ENCODE measurements at places on chromosomes 7 and 10.
A peak's percentile ranks its signal among the peaks of the same experiment; 100 is the strongest.

- no peaks in the 10 kb centered on the region for H3K4me1 ChIP-seq
- H3K27me3 ChIP-seq = no peaks in the 10 kb centered on the region
- no peaks in the 10 kb centered on the region for H3K36me3 ChIP-seq
- H3K4me3 ChIP-seq = no peak overlapping the region
- no peak for DNase-seq
Observed at GRCh38 chr7:57772126-57772924, 322.3 kb downstream of the ZNF716 start.

GRCh38 chr10:46014683-46015405, 15.6 kb downstream of the NCOA4 start:
- H3K27me3 ChIP-seq = no peaks in the 10 kb centered on the region
- no peak overlapping the region for H3K4me3 ChIP-seq
- no peak for DNase-seq
- H3K27ac ChIP-seq = no peak overlapping the region
- peaks cover 11% of the 10 kb centered on the region for H3K4me1 ChIP-seq

DNA sequence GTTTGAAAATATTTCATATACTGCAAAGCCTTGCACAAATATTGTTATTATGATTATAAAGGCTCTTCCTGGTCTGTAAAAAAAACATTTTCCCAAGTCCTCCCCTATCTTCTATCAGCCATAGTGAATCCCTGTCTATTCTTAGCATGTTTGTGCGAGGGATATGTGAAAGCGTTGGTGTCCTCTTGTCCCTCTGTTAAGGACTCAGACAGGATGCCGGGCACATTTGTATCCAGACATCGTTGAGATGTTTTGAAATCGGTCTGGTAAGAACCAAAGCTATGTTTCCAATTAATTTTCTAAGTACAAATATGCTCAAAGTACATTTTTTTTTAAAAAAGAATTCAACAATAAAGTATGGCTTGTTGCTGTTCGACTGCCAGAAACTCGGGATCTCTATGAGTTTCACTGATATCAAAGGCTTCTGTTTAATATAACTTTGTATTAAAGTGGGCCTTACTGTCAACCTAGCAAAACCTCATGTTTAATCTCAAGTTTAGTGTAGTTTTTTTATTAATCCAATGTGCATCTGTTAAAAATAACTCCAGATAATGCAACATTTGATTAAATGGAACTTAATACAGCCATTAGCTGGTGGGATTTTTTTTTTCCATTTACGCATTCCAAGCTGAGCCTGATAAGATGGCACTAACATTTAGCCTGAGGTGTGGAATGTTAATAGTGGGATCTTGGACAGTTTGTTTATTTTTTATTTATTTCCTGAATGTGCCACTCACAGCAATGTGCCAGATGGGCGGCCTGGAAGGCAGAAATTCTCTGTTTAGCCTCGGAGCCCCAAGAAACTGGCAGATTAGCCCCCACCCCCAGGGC, 754.3 kb downstream of the LRMDA start:
- DNase-seq = no peak
- H3K4me3 ChIP-seq = no peak overlapping the region
- H3K36me3 ChIP-seq = no peaks in the 10 kb centered on the region
- H3K4me1 ChIP-seq = no peaks in the 10 kb centered on the region
- no peak overlapping the region for H3K27ac ChIP-seq

DNA sequence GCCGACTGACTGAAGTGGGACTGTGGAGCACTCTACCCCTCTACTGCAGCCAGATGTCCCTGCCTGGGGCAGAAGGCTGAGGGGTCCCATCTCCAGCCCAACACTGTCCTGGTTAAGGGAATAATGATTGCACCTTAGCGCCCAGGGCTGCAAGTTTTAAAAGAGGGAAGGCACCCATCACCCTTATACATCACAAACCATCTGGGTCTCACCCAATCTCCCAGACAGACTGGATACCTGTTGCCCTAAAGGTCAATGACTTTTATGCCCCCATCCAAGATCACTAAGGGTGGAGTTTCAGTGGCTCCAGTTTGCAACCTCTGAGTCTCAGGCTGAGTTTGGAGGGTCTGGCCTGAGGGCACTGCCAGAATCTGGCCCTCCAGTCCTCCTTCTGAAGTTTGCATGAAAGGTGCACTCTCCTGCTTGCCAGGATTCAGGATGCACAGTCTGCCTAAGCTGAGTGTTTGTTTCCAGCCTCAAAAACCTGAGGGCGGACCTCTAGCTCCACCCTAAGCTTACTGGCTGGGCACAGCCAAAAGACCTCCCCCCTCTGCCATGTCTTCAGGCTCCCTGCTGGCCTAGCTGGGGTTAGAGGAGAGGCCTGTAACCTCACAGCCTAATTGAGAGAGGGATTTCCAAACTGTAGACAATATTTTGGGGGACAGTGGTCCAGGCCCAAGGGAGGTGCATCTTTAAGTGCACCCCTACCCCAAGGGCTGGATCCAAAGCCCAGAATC, 2.5 kb upstream of the EMX2 start:
- no peak for DNase-seq
- no peak overlapping the region for H3K4me3 ChIP-seq
- no peak overlapping the region for H3K27ac ChIP-seq
- peaks cover 42% of the 10 kb centered on the region for H3K27me3 ChIP-seq
- H3K4me1 ChIP-seq = peaks cover 10% of the 10 kb centered on the region

- H3K4me3 ChIP-seq = no peak overlapping the region
- no peak for DNase-seq
- H3K27me3 ChIP-seq = no peaks in the 10 kb centered on the region
- H3K27ac ChIP-seq = no peak overlapping the region
- H3K4me1 ChIP-seq = no peaks in the 10 kb centered on the region
Observed at GRCh38 chr7:6306471-6306870, 34.0 kb upstream of the CYTH3 start.

DNA sequence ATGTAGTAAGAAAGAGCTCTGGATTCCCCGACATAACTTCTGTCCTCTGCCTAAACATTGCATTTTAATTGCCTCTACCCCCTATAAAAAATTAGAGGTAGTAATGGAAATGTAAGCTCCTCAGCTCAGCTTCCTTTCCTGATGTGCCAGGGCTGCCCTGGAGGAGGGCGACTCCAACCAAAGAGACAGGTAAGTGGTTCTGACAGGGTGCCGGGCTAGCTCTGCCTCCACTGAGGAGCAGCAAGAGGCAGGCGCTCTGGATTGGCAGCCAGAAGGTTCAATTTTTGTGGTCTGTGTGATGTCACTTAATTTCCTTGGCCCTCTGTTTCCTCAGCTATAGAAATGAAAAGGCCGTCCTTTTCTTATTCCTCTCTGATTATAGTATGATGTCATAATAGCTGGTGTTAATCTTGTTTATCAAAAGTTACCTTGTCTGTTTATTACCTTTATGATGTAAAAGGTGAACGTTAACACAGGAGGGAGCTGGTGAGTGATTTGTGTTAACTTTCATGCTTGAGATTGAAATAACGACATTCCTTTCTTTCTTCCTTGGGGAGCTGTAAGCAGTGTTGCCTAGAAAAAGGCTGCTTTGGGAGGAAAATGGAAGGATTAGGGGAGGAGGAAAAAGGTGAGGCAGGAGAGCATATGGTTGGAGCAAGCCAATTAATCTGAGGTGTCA, 51.8 kb downstream of the ANLN start:
- H3K36me3 ChIP-seq = no peaks in the 10 kb centered on the region
- H3K4me3 ChIP-seq = no peak overlapping the region
- no peaks in the 10 kb centered on the region for H3K27me3 ChIP-seq

- no peaks in the 10 kb centered on the region for H3K27me3 ChIP-seq
- no peaks in the 10 kb centered on the region for H3K36me3 ChIP-seq
- H3K27ac ChIP-seq = no peak overlapping the region
- DNase-seq = no peak
Observed at GRCh38 chr10:52807803-52808202, 35.2 kb upstream of the MBL2 start.

DNA sequence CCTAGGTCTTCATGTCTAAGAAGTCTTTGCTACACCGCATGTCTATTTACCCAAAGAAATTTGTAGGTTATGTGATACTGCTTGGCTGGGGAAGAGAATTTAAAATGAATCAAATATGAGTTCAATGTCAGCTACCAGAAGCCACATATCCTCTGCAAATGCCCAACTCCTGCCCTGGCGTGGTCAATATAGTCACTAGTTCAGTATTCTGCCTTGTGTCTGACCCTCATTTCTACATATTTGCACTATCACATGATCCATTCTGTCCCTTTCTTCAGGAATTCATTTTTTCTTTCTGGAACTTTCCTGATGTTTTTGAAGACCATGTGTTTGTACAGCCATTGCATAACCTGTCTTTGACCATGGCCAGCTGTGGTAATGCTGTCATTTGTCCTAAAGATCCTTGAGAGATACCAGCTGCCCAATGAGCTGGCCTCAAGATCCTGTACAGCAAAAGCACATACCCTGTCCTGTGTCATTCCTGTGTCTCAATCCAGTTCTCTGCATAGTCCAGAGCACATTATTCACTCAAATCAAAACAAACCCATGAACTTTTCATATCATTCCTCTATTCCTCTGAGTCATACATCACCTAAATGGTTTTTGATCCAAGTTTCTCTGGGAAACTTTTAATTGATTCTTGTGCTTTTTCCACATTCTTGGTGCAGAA, 524.5 kb downstream of the PARD3 start:
- no peaks in the 10 kb centered on the region for H3K4me1 ChIP-seq
- no peak overlapping the region for H3K27ac ChIP-seq
- H3K27me3 ChIP-seq = no peaks in the 10 kb centered on the region
- DNase-seq = no peak
- no peak overlapping the region for H3K4me3 ChIP-seq
- H3K36me3 ChIP-seq = no peaks in the 10 kb centered on the region

- H3K36me3 ChIP-seq = no peaks in the 10 kb centered on the region
- H3K4me3 ChIP-seq = no peak overlapping the region
Observed at GRCh38 chr7:81632418-81632817, 137.4 kb downstream of the HGF start.

DNA sequence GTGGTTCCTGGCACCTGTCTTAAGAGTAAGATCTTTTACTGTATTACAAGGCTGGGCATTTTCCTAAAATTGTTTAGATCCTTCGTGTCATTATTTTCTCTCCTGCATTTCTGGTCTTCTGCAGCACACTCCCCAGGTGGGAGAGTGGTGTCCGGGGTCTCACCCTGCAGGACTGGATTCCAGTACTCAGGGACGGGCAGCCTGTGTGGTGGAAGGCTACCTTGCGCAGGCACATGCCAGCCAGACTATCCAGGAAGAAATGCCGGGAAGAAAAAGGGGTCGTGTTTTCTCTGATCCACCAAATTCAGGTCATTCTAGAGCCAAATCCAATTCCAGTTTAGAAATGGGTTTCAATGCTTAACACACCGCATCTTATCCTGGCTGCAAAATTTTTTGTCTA, 27.7 kb downstream of the CNPY1 start:
- peaks cover 7% of the 10 kb centered on the region for H3K27me3 ChIP-seq
- H3K27ac ChIP-seq = no peak overlapping the region
- DNase-seq = no peak
- no peaks in the 10 kb centered on the region for H3K4me1 ChIP-seq
- H3K4me3 ChIP-seq = no peak overlapping the region
- H3K36me3 ChIP-seq = no peaks in the 10 kb centered on the region

- H3K4me3 ChIP-seq = no peak overlapping the region
- H3K36me3 ChIP-seq = no peaks in the 10 kb centered on the region
Observed at GRCh38 chr10:4658777-4659176, 167.2 kb upstream of the AKR1E2 start.

DNA sequence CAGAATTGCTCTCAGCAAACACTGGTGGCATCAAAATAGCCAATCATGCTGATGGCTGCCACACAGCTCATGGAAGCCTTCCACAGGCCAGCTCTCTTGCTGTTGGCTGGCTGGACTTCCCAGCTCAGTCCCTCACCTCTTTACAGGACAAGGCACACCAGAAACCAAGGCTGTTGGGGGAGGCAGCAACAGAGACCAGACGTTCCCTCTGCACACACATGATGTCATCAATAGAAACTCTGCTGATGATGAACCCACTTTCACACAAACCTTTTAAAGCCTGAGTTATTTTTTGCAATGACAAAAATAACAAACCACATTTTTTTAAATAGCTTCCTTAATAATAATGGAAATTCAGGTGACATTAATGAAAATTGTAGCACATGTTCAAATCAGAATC, 300.9 kb upstream of the C7orf33 start:
- no peak overlapping the region for H3K27ac ChIP-seq
- no peaks in the 10 kb centered on the region for H3K36me3 ChIP-seq
- H3K4me3 ChIP-seq = no peak overlapping the region
- no peaks in the 10 kb centered on the region for H3K27me3 ChIP-seq
- DNase-seq = no peak

DNA sequence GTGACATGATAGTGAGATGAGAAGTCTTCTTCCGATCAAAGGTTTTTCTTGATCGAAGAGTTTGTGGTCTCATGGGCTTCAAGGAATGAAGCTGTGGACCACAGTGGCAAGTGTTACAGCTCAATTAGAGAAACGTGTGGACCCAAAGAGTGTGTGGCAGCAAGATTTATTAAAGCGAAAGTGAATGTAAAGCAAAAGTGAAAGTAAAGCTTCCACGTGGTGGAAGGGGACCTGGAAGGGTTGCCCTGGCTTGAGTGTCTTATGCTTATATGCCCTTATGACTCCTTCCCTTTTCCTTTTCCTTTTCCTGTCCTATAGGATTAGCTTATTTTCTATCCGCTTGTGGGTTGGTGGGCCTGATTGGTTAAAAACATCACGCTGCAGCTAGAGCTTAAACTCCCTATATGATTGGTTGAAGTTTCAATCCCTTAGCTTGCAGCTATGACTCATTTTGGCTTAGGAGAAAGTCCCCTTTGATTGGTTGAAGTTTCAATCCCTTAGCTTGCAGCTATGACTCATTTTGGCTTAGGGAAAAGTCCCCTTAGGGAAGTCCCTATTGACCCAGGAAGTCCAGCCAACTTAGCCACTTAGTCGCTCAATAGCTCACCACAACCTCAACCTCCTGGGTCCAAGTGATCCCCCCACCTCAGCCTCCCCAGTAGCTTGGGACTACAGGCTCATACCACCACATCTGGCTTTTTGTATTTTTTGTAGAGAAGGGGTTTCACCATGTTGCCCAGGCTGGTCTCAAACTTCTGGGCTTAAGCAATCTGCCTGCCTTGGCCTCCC, 34.7 kb downstream of the MRPS24 start:
- H3K4me3 ChIP-seq = peak overlapping the region; percentile 56
- H3K27ac ChIP-seq = peak overlapping the region; percentile 81
- no peaks in the 10 kb centered on the region for H3K36me3 ChIP-seq
- peak; percentile 29 for DNase-seq
- H3K27me3 ChIP-seq = no peaks in the 10 kb centered on the region

- H3K36me3 ChIP-seq = peaks cover 84% of the 10 kb centered on the region
- no peak overlapping the region for H3K27ac ChIP-seq
- H3K4me3 ChIP-seq = no peak overlapping the region
- H3K27me3 ChIP-seq = no peaks in the 10 kb centered on the region
- DNase-seq = no peak
Observed at GRCh38 chr7:151218170-151218569, 7.9 kb upstream of the H2BK1 start.

Measured in natural killer cell (primary cell).